ENCODE measurements at places on chromosomes 1 and 21. TPM values are rescaled to one million over a fixed set of nuclear protein-coding genes. Genes with fewer than 3 reads are reported as not detected.

The TRNP1 gene
- total RNA-seq = 2.3 TPM

DNA sequence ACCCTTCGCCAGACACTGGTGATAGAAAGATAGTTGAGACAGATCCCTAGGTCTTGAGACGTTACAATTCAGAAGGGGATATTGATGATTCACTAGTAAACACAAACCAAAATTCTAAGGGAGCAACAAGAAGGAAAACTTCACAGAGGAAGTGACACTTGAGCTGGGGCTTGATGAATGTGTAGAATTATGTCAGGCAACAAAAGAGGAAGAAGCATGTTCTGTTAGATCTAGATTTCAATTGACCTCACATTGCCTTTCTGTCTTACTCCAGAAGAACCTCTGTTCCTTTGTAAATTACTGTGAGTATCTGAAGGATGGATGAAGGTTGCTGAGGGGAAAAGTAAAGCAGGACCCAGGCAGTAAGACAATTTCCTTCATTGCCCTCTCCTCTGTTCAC, 328.2 kb downstream of the KCTD3 start:
- no peak for DNase-seq

DNA sequence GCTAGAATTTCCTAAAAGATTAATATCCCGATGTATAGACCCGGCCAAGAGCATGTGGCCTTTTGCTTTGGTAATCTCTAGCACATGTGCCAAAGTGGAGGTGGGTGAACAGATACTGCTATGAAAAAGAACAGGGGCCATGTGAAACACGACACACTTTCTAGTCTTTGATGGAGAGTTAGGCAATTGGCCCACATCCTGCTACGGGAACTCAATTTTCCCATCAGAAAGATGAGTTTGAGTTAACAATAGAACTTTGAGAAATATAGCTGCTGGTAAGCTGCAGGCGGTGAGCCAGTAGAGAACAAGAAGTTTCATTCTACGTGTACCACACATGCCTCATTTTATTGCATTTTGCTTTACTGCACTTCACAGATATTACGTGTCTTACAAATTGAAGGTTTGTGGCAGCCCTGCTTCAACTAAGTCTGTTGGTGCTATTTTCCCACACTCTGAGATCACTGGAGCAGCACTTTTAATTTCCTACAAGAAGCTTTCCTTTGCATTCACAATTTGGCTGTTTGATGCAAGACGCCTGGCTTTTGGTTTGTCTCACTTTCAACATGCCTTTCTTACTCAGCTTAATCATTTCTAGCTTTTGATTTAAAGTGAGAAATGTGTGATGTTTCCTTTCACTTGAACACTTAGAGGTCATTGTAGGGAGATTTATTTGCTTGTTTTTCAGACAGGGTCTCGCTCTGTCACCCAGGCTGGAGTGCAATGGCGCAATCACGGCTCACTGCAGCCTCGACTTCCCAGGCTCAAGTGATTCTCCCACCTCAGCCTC, 46.3 kb downstream of the HTR6 start:
- no peak for DNase-seq

DNA sequence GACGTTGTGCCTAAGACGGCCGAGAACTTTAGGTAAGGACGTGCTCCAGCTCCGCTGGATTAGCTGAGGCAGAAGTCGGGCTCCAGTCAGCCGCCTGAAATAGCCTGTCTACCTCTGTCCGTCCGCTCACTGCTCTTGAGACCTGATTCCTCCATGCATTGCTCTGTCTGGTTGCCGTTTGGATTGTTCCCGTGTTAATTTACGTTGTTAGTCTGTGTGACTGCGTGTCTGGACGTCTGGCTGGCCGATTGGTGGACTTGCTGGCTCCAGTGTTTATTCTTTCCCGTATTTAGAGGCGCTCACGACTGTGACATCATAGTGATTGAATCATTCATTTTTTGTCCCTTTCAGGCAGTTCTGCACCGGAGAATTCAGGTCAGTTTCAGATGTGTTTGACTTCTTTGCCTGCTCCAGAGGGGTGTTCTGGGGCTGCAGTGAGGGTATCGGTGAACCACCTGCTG, 684 bp downstream of the PPIH start:
- no peak for DNase-seq

DNA sequence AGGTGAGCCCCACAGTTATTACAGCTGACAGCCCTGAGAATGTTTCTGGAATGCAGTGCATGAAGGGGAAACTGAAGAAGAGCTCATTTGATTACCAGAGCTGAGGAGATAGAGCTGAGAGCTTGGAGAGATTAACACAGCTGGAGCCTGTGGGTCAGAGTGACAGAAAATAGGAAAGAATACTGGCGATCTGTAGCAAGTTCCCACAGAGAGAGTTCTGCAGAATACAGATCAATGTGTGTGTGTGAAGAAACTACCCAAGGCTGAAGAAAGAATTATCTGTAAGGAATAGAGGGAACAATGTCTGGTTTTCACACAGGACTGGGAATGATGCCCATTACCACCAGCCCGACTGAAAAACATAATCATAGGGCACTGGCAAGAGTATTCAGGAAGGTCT, 103.6 kb upstream of the SNX7 start:
- no peak for DNase-seq

DNA sequence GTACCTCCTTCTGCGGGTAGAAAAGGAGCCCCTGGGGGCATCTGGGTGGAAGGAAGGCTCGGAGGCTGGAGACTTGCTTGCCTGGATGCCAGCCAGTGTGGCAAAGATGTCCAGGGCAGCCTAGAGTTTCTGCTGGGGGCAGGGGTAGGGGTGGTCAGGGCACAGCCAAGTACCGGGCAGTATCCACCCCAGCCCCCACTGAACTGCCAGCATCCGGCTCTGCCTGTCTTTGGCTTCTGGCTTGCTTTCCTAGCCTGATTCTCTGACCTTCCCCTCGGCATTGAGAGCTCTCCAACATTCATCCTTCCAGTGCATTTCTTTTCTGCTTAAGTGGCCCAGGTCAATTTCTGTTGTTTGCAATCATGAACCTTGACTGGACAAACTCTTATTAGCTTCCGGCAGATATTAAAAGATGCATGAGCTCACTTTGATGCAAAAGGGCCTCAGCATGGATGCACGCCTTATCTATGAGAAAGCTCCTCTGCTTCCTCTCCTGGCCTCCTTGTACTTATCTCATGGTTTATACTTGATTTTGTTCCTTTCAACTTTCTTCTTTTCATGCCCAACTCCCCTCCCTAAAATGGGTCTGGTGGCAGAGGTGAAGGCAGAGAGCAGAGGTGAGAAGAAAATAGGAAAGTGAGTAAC, 116.9 kb downstream of the HLCS start:
- no peak for DNase-seq

The OVAAL gene
- not detected for total RNA-seq

DNA sequence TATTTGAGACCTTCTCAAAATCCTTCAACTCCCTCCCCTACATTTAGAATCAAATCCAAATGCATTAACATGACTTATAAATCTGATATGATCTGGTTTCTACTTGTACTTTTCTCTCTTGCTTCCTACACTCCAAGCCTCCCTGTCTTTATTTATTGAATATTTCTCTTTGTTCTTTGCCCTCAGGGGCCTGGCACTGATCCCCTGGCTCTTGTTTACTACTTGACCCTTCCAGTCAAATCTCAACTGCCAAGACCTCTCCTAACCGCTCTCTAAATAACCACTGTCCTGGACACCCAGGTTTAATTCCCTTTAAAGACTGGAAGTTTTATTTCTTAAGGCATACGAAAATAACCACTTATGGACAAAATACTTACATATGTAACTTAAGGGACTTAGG, 248.9 kb downstream of the CHRM3 start:
- no peak for DNase-seq

The FCRLB gene
- 3.1 TPM for total RNA-seq

- DNase-seq = no peak
Observed at GRCh38 chr1:113072141-113072756, 749 bp upstream of the LRIG2 start.

The MSH4 gene
- total RNA-seq = 0.16 TPM

The NGF gene
- total RNA-seq = not detected

DNA sequence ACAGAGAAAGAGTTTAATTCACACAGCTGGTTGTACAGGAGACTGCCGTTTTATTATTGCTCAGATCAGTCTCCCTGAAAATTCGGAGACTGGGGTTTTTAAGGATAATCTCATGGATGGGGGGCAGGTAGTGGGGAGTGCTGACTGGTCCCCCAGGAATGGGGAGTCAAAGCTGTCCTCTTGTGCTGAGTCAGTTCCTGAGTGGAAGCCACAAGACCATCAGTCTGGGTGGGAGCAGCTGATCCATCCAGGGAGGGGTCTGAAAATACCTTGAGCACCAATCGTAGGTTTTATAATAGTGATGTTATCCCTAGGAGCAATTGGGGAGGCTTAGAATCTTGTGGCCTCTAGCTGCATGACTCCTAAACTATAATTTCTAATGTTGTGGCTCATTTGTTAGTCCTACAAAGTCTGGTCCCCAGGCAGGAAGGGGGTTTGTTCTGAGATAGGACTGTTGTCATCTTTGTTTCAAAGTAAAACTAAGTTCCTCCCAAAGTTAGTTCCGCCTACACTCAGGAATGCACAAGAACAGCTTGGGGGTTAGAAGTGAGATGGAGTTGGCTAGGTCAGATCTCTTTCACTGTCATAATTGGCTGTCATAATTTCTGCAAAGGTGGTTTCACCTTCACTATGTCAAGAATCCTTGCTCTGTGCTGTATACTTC, 50.3 kb downstream of the TRAF5 start:
- DNase-seq = no peak

GRCh38 chr1:109671067-109671466, 3.2 kb downstream of the GSTM2 start:
- no peak for DNase-seq

- DNase-seq = no peak
Observed at GRCh38 chr21:42248783-42249597, 30.1 kb downstream of the ABCG1 start.

- no peak for DNase-seq
Observed at GRCh38 chr1:29177022-29177705, 4.5 kb downstream of the SRSF4 start.

The PDZK1 gene
- total RNA-seq = 0.13 TPM

The AZIN2 gene
- 0.36 TPM for total RNA-seq

DNA sequence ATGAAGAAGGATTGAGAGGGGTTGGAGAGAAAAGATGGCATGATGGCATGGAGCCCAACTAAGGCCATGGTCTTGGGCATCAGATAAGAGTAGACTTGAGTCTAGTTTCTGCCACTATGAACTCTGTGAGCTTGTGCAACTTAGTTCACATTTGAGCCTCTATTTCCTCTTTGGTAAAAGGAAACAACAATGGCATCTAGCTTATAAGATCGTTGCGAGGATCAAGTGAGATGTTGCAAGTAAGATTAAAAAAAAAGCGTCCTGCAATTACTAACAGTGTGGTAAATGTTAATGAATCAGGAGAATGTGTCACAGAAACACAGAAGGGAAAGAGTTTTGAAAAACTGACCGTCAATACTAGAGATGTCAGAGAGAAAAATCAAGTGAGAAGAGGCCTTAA, 202.9 kb upstream of the FGGY start:
- no peak for DNase-seq

GRCh38 chr1:148362626-148363438, 120.3 kb downstream of the PPIAL4G start:
- no peak for DNase-seq

- no peak for DNase-seq
Observed at GRCh38 chr1:224304767-224305166, 25.2 kb downstream of the NVL start.

DNA sequence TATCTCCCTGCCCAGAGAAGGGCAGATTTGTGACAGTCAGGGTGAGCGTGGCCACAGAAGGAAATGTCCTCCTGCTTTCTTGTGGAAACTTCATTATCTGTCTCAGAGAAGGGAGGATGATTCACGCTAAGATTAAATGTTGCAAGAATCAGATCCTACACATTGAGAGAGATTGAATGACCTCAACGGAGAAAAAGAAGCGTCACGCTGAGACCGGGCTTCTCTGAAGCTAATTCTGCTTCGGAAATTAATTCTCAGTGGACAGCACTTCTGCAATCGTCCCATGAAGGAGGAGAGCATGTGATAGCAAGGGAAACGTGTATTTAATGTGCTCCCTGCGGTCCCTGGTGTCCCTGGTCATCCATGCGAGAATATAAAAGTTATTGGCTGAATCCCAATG, 19.8 kb upstream of the C1orf21 start:
- DNase-seq = no peak

DNA sequence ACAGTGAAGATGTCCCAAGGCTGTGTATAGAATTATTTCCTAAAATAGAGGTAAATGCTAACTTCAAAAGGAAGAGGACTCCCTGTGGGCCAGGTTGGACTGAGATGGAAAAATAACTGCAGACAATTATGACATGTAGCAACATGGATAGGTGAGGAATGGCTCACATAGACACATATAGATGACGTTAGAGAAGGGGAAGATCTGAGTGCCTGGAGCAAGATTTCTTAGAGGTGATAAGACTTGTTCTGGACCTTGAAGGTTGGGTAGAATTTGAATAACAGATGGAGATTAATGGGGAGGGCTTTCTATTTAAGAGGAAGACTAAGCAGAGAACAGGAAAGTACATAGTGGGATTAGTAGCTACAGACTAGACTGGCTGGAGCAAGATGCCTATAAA, 76.9 kb downstream of the C1orf21 start:
- no peak for DNase-seq

DNA sequence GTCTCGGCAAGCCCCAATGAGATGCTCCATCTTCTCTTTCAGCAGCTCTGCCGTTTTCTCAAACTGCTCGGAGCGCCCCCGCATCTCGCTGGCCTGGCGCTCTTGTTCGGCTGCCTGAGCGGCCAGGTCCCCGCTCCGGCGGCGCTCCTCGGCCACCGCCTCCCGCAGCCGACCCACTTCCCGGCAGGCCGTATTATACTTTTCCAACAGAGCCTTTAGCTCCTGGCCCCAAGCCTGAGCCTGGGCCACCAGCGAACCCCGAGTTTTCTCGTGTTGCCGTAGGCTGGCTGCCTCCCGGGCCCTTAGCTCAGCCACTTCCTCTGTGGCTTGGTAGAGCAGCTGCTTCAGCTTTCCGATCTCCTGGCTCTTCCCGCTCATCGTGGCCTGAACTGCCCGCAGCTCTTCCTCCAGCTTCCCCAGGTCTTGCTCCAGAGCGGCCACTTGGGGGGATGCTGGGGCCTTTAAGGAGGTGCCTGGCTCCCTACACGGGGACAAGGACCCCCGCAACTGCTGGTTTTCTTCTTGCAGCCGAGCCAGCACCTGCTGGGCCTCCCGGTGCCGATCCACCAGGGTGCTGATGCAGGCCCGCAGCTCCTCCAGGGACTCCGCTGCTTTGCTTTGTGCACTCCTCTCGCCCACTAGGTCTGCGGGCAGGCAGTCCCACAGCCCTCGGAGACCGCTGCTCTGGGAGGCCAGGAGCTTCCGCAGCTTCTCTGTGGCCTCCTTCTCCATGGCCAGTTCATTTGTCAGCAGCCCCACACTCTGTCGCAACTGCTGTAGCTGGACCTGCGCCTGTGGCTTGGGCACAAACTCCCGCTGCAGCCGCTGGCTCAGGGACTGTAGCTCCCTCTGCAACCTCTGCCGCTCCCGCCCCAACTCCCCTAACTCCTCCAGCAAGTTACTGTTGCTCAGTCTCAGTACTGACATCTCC, 13.4 kb upstream of the PIAS3 start:
- no peak for DNase-seq

The CYP4A11 gene
- not detected for total RNA-seq

- no peak for DNase-seq
Observed at GRCh38 chr1:29810121-29811120, 574.1 kb downstream of the PTPRU start.
